ENCODE measurements at places on chromosomes 2 and 18.

DNA sequence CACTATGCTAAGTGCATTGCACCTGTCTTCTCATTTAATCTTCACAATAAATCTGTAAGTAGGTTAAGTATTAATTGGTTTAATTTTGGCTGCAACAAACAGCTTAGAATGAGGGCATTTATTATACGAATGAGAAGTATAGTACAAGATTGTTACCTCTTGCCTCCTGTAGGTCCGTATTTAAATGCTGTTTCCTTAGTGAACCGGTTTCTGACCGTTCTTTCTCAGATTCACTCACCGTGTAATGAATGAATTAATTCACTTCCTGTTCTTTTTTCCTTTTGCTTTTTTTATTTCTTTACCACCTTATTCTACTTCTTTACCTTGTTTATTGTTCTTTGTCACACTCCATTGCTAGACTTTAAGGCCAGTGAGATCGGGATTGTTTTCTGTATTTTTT, 153.8 kb upstream of the RASGRP3 start:
- DNase-seq: no peak

GRCh38 chr2:72940786-72941185, 23.5 kb downstream of the EMX1 start:
- no peak for DNase-seq

DNA sequence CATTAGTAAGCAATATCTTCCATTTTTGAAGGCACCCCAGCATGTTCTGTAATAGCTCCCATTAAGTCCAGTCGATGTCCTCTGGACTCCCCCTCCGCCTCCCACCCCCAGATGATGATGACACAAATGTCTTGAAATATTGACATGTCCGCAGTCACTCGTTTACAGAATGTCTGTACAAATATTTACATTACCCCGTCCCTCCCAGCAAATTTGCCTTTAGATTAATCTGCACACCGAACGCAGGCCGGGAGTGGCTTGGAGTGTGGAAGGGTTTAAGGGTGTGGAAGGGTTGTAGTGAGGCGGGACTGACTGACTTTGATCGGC, 853 bp upstream of the OSBPL6 start:
- no peak for DNase-seq

- DNase-seq: no peak
These were observed 716.2 kb upstream of the VRK2 start for GRCh38 chr2:57330447-57330846.

- DNase-seq: no peak
These were observed 25.0 kb upstream of the FAHD2A start for GRCh38 chr2:95377216-95378123.

- no peak for DNase-seq
These were observed 45.4 kb upstream of the ASB18 start for GRCh38 chr2:236309669-236310029.

GRCh38 chr2:184679219-184680018, 81.1 kb downstream of the ZNF804A start:
- DNase-seq: no peak

DNA sequence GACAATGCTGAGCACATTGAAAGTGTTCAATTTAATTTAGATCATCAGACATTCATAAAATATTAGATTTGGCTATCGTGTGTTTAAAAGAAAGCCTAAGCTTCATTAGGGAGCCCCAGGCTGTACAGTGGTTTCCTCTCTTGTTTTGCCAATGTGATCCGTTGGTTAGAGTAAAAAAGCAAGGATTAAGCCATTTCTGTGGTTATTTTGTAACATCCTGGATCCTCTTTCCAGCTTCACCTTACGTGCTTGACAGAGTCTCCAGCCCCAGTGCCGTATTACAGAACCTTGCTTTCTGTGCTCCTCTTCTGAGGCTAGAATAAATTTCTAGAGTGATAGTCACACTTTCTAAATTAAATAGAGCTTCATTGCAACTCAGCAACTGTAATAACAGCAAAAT, 289.3 kb upstream of the LINC00305 start:
- DNase-seq: no peak

DNA sequence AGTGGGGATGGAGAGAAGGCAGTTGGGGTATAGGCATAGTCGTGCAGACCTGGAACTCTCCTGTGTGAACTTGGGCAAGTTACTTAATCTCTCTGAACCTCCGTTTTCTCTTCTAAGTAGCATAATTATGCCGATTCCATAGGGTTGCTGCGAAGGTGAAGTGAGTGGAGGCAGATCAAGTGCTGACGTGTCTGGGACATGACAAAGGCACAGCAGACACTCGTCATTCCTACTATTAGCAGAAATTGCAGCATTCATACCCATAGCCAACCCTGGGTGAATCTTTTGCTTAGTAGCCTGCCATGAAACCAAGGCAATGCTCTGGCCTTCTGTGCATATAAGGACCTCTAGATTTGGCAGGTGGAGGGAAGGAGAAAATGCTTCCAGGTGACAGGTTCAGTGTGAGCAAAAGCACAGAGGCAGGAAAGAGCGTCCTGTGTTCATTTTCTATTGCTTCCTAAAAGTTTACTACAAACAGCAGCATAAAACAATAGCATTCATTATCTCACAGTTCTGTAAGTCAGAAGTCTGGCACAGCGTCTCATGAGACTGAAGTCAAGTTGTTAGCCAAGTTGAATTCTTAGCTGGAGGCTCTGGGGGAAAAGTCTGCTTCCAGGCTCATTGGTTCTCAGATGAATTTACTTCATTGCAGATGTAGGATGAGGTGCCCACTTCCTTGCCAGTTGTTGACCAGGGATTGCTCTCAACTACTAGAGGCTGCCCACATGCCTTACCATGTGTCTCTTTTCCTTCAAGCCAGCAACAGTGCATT, 77.8 kb downstream of the CTIF start:
- no peak for DNase-seq

GRCh38 chr2:73021371-73022010, 50.0 kb downstream of the SFXN5 start:
- no peak for DNase-seq

DNA sequence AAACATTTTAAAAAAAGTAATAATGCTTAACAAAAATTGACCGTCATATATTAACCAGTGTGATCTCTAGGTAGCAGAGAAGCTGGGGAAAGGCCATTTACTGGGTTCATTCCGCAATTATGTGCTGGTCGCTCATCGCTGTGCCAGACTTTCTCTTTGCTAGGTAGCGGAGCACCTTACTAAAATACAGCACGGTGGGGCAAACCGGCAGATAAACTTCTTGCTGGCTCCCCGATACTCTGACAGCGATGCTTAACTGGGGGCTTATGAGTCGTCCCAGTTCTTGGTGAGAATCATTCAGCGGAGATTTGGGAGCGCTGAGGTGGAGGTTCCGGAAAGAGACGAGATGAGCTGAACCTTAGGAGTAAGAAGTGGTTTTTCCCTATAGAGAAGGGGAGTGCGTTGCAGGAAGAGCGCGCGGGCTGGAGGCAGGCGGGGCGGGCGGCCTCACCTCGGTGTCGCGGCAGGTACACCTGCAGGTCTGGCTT, 605 bp downstream of the C2orf68 start:
- DNase-seq: no peak

- peak; percentile 45 for DNase-seq
These were observed 4.4 kb upstream of the RMC1 start for GRCh38 chr18:23498877-23499276.

GRCh38 chr2:120854014-120854620, 118.4 kb downstream of the GLI2 start:
- no peak for DNase-seq

DNA sequence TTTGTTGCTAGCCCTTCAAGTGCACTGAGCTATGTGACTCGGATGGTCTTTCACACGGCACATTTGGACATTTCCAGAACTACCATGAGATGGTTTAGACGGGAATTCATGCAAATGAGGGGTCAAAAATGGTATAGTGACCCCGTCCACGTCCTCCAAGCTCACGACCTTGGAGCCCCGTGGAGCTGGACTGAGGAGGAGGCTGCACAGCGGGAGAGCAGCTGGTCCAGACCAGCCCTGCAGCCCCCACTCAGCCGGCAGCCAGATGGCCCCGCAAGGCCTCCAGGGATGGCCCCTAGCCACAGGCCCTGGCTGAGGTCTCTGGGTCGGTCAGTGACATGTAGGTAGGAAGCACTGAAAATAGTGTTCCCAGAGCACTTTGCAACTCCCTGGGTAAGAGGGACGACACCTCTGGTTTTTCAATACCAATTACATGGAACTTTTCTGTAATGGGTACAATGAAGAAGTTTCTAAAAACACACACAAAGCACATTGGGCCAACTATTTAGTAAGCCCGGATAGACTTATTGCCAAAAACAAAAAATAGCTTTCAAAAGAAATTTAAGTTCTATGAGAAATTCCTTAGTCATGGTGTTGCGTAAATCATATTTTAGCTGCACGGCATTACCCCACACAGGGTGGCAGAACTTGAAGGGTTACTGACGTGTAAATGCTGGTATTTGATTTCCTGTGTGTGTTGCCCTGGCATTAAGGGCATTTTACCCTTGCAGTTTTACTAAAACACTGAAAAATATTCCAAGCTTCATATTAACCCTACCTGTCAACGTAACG, 88.8 kb downstream of the EPAS1 start:
- no peak for DNase-seq

- no peak for DNase-seq
These were observed 29.9 kb upstream of the PDE1A start for GRCh38 chr2:182456784-182457183.

DNA sequence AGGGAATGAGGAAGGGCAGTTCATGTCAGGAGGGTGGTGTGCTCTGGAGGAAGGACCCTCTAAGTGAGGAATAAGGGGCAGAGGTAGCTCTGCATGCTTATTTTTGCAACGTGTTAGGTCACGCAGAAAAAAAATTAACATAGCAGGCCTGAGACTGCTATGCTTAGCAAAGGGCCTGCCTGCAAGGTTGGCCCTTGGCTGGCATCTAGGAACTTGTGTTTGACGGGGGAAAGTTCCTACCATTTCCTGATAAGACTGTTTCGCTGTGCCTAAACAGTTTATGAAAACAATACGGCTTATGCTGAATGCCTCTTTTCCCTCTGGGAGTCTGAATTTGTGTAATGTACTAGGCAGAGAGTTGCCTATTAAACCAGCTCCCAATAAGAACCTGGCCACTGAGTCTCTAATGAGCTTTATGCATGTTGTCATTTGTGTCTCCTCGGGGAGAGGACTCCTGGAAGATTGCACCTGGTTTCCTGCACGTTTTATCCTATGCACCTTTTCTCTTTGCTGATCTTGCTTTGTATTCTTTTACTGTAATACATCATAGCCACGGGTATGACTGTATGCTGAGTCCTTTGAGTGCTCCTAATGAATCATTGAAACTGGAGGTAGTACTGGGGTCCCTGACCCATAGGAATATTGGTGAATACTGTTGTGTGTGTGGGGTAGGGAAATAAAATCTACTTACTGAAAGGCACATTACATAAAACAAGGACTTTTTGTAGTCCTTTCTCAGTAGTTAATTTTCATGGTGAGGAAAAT, 169.0 kb downstream of the PRPF40A start:
- DNase-seq: no peak

GRCh38 chr2:3217646-3218045, 160.0 kb downstream of the EIPR1 start:
- no peak for DNase-seq

GRCh38 chr2:154995361-154995760, 296.9 kb downstream of the KCNJ3 start:
- DNase-seq: no peak

DNA sequence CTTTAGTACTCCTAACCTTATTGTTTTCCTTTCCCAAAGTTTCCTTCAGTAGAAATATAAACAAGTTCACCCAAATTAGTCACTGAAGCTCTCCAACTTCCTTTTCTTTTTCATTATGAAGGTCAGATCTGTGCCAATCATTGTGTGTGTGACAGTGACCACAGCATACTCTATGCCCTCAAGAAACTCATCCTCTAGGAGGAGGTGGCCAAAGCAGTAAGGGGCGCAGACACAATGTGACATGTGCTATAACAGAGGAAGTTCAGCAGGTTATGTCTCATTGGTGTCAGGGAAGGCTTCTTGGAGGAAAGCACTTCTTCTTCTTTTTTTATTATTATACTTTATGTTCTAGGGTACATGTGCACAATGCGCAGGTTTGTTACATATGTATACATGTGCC, 60.0 kb upstream of the PSME4 start:
- no peak for DNase-seq

- peak; percentile 34 for DNase-seq
These were observed 414.3 kb upstream of the HS6ST1 start for GRCh38 chr2:128732976-128733431.

- DNase-seq: no peak
These were observed 9.0 kb upstream of the HIBCH start for GRCh38 chr2:190328573-190329147.

DNA sequence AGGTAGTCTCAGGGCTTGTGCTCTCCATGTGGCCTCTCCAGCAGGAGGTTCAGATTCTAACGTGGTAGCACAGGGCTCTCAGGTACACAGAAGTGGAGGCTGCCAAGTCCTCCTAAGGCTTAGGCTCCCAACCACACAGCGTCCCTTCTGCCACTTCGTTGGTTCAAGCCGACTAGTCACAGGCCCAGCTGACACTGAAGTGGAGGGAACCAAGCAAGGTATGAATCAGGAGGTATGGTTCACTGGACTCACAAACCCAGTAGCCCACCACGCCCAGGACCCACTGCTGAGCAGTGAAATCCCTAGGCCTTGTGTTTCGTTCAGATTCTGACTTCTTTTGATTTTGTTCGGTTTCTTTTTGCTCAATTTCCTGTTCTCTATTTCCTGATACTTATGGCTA, 46.0 kb upstream of the SEC11C start:
- DNase-seq: peak; percentile 49

GRCh38 chr2:46157072-46157965, 139.9 kb upstream of the EPAS1 start:
- DNase-seq: no peak

DNA sequence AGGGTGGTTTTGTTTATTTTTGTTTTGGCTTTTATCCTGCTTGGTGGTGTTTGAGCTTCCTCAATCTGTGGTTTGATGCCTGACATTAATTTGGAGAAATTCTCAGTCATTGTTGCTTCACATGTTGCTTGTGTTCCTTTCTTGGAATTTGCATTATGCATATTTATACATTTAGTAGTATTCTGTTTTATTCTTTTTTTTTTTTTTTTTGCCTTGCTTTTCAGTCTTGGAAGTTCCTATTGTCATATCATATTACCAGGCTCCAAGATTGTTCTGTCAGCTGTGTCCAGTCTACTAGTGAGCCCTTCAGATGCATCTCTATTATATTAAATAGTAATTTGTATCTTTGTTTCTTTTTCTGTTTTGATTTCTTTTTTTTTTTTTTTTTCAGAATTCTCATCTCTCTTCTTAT, 77.0 kb downstream of the EPC2 start:
- DNase-seq: no peak
